ENCODE measurements at places on chromosomes 13 and 19.
A peak's percentile ranks its signal among the peaks of the same experiment; 100 is the strongest.

GRCh38 chr13:95279016-95279415, 22.2 kb downstream of the ABCC4 start:
- no peak for DNase-seq

DNA sequence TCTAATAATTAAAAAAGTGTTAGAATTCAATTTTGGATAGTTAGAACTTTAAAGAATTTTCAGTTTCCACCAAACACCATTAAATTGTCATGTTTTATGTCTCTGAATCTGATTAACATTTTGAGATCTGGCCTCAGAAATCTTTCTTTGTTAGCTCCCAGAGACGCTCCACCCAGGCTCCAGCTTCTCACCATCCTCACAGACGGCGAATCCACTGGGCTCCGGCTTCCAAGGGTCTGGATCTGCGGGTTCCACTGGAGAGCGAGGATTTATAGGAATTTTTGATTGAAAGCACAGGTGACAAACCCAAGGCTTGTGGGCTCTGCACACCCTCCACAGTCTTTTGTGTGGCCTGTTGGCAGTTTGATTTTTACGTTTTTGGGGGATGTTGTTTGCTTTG, 160.6 kb downstream of the URI1 start:
- DNase-seq, result no peak

GRCh38 chr13:52850396-52851136, 2.1 kb upstream of the PCDH8 start:
- DNase-seq, result peak; percentile 95

- DNase-seq, result no peak
These were observed 59.9 kb upstream of the SLAIN1 start for GRCh38 chr13:77637588-77637987.

DNA sequence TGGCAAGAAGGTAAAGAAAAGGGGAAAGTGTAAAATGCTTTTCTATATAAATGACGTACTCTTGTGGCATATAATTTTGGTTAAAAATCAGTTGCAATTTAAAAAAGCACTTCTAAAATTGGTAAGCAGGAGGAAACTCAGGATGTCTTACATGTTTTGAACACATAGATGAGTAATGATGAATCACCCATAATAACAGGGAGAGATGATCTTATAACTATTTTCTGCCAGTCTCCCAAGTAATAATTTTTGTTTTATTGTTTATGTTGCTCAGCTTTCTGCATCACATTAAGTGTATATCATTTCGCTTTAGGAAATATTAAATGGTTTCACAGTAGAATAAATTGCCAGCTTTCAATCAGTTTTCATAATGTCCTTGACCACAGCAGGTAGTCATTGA, 1430.7 kb upstream of the PCDH20 start:
- no peak for DNase-seq

GRCh38 chr13:94902722-94903407, 190.5 kb upstream of the SOX21 start:
- no peak for DNase-seq

GRCh38 chr19:32403291-32403995, 2.1 kb upstream of the DPY19L3 start:
- DNase-seq, result peak; percentile 74

GRCh38 chr13:29957320-29957719, 106.9 kb upstream of the UBL3 start:
- no peak for DNase-seq

- no peak for DNase-seq
These were observed 177.1 kb upstream of the RFC3 start for GRCh38 chr13:33640832-33641231.

DNA sequence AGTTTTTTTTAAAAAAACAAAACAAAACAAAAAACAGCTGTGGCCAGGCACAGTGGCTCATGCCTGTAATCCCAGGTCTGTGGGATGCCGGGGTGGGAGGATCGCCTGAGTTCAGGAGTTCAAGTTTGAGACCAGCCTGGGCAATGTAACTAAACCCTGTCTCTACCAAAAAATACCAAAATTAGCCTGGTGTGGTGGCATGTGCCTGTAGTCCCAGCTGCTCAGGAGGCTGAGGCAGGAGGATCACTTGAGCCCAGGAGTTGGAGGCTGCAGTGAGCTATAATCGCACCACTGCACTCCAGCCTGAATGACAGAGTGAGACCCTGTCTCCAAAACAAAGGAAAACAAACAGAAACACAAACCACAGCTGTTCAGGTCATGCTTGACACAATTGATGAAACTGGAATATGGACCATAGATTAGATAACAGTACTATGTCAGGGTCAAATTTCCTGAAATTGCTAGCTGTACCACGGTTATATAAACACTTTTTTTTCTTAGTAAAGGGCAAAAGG, 6.9 kb upstream of the ANGPTL4 start:
- no peak for DNase-seq

Data from mesendoderm (in vitro differentiated cells).